NCI-H2107 (cell line): ENCODE measurements at places on chromosomes 4 and X.

GRCh38 chr4:4599481-4600275 is 57.8 kb upstream of the STX18 start:
- DNase-seq: no peak

DNA sequence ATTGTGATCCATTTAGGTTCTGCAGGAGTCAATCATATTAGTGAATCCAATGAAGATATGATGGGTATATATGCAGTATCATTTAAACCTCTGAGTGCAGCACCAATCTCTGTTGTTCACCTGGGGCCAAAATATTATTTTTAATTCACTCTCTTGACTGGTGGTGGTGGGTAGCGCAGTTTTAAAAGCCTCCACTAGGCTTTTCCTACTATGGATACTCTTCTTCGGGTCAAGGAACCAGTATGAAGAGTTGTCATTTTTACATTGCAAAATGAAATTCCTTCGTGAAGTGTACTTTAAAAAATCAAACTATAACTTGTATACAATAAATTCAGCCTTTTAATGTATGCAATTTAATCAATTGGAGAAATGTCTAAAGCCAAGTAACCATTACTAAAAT is 56.5 kb downstream of the QRFPR start:
- DNase-seq: no peak

DNA sequence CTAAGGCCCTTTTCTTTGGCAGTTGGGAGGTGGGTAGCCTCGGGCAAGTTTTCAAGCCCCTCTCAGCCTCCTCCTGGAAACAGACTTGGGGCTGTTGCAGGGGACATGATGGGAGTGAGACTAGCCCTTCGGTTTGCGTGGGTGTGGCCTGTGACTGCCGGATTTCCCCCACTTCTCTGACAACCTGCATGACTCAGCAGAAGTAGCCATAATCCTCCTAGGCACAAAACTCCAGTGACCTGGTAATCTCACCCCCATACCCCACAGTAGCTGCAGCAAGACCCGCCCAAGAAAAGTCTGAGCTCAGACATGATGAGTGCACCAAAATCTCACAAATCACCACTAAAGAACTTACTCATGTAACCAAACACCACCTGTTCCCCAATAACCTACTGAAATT is 433.7 kb upstream of the AMOT start:
- DNase-seq: no peak

DNA sequence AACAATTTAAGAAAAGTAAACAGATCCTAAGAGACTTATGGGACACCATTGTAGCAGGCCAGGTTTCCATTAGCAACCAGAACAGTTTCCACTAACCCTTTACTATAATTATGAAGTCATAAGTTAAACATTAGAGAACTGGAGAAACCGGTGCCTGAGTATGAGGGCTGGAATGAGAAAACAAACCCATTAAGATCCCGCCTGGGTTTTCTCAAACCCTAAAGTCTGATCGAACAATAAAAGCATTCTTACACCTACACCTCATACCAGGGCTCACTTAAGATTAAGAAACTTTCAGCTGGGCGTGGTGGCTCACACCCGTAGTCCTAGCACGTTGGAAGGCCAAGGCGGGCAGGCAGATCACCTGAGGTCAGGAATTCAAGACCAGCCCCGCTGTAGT is 13.7 kb upstream of the DHX15 start:
- no peak for DNase-seq

- no peak for DNase-seq
Measured at GRCh38 chr4:17018013-17018412, 119.6 kb upstream of the LDB2 start.

DNA sequence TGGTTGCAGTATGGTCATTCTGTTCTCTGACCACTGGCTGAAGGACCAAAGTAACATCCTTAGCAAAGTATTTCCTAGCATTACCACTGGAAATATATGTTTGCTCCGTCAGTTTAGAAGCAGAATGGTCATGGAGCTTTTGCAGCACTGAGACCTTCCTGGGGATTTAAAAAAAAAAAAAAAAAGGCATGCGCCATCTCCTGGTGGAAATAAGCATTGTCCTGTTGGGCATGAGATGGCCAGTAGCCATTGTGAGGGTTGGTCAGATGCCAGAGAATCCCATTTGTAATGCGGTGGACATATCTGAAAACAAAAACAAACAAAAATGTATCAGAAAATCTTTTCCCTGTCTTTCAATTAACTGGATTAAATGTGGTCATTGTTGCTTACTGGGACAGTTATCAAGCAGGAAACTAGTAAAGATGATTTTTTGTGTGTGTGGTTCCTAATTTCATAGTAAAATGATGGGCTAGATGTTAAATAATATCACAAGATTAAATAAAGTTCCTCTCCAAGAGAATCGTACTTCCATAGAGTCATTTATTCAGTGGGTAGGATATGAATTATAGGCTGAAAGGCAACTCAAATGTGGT is 139.6 kb downstream of the SOWAHB start:
- DNase-seq: no peak

DNA sequence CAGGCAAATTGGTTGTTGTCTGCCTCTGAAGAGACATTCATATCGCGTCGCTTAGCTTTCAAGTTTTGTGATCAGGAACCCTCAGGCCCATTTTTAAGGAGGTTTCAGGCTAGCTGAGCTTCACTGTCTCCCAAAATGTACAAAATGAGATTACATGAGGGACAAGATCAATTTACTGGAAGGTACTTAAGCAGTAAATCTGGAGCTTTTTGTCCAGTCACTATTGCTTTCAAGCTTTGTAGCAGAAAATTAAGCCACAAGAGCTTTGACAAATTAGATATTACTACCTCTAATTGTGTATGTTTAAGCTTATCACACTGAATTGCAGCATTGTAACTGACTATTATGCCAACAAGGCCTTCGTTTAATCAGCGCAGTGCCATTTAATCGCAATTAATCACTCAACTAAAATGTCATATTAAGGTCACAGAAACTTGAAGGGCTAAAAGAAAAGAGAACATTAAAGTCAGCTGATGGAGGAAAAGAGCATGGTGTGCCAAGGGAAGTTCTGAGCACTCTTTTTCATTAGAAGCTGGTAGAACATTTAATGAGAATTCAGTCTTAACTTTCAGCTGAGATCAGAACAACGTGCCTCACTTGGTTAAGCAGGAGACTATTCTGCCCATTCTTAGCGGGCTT is 353.0 kb downstream of the FBXO8 start:
- no peak for DNase-seq

- DNase-seq: no peak
Measured at GRCh38 chr4:110801591-110801990, 178.7 kb upstream of the PITX2 start.

DNA sequence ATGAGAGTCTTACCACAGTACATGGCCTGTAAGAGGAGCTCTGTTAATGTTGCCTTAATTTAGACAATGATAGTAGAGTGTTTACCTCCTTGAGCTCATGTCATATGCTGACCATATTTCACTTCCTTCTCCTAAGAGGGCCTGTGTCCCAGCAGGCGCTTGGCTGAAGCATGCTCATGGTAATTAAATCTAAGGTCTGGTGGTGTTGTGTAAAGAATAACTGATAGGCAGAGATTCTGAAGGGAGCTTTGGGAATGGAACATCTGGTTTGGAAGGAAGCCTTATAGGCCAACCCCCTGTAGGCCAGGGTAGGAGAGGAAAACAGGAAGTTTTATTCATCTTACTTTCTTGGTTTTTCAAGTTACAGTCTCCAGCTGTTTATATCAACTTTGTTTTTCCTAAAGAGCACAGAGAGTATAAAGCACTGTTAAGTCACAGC is 300.2 kb downstream of the USP46 start:
- no peak for DNase-seq

DNA sequence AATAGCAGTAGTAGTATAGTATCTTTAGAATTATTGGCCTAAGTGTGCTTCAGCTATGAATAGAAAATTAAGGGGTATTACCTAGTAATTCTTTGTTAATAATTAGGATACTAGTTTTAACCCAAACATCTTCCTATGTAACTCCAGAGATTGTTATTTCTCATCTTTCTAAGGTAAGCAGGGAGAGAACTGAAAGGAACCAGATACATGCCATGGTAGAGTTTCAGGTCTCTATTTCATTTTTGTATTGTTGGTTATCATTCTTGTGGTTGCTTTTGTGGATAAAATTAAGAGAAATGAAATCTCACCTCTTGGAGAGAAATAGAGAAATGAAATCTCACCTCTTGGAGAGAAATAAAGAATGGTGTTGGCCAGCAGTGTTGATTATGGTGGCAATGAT is 597.1 kb upstream of the CT83 start:
- no peak for DNase-seq

- DNase-seq: no peak
Measured at GRCh38 chr4:98466868-98467599, 191.4 kb downstream of the TSPAN5 start.

DNA sequence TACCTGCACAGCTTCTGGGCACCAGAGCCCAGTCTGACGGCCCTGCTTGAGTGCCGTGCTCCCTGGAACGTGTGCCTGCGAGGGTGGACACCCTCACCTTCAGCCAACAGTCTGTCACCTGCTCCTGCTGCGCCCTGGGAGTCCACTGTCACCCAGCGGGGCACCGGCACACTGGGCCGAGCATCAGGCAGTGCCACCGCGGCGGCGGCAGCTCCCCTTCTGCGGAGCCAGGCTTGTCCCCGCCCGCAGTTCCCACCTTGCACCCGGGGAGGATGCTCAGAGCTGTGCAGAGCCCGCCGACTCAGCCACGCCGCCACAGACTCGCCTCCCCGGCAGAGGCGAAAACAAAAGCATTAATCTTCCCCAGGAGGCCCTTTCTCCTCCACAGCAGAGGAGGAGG is 86.8 kb downstream of the ABLIM2 start:
- no peak for DNase-seq

DNA sequence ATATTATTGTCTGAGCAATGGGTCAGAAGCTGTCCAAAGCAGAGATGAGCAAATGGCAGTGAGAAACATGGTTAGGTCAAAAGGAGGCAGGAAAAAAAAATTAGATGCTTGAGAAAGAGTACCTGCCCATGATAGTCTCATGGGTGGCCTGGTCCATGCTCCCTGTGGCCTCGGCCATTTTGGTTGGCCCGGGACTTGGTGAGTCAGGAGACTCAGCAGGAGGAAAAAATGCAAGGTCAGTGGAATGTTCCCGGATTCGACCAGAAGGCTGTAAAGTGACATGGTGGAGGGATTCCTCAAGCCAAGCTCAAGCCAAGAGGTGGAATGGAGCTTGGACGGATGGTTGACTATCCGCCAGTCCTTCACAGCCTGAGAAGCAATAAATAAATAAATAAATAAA is 236.7 kb downstream of the ASMT start:
- no peak for DNase-seq

- DNase-seq: peak; percentile 18
Measured at GRCh38 chr4:54539500-54540029, 118.2 kb upstream of the KIT start.

DNA sequence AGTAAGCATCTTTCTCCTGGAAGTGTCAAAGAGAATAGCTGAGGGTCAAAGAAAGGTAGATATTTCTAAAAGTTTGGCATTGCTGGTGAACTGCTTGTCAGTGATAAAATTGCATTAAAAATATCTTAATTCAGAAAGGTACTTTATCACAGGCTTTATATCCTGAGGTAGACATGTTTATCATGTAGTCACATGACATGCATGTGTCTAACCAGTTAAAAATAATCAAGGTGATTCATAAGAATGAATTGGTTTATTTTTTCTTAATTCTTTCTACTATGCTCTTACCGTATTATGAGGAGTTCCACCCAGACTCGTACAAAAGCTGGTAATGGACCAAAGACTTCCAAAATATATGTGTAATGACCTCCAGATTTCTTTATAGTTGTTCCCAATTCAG is 6.1 kb downstream of the SLC7A11 start:
- no peak for DNase-seq

DNA sequence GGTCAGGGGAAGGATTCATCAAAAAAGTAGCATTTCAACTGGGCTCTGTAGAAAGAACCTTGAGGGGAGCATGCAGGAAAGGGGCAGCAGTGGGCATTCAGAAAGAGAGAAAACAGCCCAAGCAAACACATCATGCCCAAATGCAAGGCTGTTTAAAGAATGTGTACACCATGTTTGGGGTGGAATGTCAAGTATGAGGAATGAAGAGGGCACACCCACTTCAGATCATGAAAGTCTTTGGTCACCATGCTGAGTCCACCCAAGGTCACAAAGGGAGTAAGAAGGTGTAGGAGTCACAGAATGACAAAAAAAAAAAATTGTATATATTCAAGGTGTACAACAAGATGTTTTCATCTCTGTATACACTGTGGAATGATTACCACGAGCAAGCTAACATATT is 9.4 kb downstream of the S100G start:
- DNase-seq: no peak

- DNase-seq: no peak
Measured at GRCh38 chr4:169658975-169659715, 38.8 kb downstream of the CLCN3 start.

DNA sequence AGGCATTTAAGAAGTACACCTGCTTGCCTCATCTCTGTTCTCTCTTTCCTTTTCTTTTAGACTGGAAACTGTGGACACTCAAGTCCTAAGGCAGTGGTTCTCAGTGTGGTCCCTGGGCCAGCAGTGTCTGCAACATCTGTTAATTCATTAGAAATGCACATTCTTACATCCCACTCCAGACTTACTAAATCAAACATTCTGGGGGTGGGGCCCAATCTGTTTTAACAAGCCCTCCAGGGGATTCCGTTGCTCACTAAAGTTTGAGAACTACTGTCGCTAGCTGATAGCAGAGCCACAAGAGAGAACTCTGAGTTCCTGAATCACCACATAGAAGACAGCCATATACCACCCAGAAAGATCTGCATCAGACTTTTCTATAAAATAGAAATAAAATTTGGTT is 430.6 kb downstream of the BCOR start:
- DNase-seq: no peak

- DNase-seq: no peak
Measured at GRCh38 chr4:1018147-1019020, 7.0 kb downstream of the FGFRL1 start.

GRCh38 chr4:150828159-150828558 is 186.9 kb downstream of the LRBA start:
- no peak for DNase-seq

DNA sequence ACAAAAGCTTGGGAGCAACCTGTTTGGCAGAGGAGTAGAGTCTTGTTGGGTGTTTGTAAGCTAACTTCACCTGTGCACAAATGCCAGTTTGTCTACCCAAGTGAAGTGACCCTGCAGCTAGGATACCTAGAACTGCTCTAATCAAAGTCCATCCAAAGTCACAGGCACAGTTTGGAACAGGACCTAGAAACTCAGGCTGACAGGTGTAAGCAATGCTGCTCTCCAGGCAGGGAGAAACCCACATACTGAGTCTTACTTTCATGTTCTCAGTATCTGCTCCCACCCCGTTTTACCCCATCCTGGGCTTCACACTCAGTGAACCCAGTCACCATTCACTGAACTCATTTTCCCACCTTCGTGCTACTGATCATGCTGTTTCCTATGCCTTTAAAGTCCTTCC is 40.3 kb downstream of the MAML3 start:
- DNase-seq: no peak
